ENCODE measurements at places on chromosomes 2 and 18.

- DNase-seq = no peak
These were observed 40.9 kb downstream of the TSHZ1 start for GRCh38 chr18:75251466-75251865.

GRCh38 chr2:30162806-30163205 is 16.0 kb downstream of the YPEL5 start:
- DNase-seq = no peak

- DNase-seq = no peak
These were observed 94.9 kb downstream of the MGAT5 start for GRCh38 chr2:134348760-134349159.

DNA sequence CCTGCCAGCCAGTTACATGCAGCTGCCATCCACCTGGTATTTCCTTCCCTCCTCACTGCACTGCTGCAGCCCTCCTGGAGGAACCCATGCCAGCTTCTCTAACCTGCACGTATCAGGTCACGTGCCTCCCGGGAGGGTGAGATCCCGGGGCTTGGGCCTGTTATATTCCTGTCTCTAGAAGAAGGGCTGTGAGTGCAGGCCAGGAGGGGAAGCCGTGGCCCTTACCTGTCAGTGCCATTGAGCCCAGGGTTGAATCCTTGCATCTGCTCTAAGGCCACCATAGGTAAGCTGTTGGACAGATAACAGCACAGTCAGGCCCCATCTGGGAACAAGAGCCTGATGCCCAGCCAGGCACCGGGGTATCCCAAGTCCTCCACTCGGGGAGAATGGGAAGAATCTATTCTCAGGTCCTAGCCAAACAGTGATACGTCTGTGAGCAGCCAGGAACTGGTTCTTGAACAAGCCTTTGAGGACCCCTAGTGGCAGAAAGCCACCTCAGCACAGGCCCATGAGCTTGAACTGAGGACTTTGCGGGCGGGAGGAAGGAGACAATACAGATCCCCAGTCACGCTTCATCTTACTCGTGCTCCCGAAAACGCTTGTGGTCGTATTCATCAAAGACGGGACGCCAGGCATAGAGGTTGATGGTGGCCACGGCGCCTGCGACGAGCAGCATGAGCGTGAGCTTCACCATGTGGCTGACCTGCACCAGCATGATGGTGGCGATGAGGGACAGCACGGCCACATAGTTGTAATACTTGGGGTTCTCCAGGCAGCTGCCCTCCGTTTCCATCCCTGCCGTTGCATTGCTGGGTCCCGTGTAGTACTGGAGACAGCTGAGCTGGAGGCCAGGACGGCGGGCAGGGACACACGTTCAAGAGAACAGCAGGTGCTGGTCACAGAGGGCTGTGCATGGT is 34.4 kb downstream of the CENPO start:
- peak; percentile 95 for DNase-seq

DNA sequence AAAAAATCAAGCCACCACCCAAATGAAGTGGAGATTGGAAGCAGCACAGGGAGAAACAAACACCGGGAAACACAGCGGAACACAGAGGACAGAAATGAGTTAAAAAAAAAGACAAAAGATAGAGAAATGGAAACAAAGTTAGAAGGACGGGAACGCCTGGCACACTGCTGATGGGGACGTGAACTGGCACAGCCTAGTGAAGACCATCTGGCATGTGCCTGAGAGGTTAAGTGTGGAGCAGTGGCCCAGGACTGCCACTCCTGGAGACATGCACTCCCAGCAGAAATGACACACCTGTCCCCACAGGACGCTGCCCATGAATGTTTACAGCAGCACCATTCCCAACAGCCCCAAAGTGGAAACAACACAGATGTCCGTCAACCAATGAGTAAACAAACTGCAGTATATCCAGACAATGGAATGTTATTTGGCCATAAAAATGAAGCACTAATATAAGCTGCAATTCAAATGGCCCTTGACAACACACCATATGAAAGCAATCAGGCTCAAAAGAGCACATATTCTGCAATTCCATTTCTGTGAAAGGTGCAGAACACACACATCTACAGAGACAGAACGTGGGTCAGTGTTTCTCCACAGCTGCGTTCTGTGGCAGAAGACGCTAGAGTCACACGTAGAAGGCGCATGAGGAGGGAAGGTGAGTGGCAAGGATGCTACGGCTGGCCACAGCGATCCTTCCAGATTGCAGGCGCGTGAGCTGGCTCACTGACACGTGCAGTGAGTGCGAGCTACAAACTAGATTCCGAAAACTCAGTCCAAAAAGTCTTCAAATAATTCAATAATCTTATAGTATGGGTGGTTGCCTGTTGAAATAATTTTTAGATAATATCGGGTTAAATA is 24.6 kb downstream of the THAP4 start:
- no peak for DNase-seq
